ENCODE measurements at places on chromosomes 5 and 9.

DNA sequence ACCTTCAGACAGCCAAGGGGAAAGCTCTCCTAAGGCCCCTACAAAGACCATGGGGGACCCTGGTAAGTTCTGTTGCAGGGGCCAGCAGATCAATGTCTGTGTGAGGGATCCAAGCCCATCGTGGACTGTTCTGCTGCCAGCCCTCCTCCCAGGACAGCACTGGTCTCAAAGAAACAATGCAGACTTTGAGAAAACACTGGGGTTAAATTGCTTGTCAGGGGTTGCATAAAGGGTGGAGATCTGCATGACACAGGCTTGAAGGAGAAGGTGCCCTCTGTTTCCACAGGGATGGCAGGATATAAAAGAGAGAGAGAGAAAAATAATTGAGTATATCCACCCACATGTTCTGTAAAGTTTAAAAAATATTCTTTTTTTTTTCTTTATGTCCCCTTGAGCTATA, 157.6 kb upstream of the TBC1D2 start:
- no peak for DNase-seq

DNA sequence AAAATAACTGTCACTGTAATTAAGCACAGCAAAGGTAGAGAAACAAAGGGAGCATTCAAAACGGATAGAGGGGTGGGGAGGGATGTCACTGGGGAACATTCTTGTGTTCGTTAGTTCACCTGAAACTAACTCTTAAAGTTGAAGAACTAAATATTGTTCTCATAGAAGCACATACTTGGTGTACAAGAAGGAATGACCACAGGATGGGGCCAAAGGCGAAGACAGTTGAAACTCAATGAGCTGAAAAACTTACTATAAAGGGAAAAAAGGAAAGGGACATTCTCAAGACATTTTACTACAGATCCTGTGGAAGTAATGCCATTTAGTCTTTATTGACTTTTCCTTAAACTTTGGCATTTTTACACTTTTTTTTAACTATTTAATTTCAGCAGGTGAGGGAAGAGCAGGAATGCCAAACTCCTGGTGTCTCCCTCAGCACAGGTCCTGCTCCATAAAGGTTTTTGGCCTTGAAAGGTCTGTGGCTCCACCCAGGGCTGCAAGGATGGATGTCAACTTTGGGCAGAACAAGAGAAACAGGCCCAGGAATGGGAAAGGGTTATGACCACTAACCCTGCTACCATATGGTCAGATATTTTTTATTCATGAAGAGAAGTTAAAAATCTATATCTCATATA, 197.6 kb upstream of the RASA1 start:
- peak; percentile 1 for DNase-seq

DNA sequence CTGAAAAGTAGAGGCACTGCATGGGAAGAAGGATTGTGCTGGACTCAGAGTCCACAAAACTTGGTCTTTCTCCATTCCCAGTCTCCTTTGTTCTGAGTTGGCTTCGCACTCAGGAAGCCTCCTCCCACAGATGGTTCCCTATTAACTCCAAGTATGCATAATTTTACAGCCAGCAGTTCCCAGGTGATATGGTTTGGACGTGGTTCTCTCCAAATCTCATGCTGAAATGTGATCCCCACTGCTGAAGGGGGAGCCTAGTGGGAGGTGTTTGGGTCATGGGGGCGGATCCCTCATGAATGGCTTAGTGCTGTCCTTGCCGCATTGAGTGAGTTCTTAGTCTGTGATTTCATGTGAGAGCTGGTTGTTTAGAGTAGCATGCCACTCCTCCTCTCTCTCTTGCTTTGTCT, 86.6 kb downstream of the FEM1C start:
- DNase-seq: peak; percentile 9

- no peak for DNase-seq
These were observed 8.9 kb downstream of the SPINK14 start for GRCh38 chr5:148177207-148177606.

DNA sequence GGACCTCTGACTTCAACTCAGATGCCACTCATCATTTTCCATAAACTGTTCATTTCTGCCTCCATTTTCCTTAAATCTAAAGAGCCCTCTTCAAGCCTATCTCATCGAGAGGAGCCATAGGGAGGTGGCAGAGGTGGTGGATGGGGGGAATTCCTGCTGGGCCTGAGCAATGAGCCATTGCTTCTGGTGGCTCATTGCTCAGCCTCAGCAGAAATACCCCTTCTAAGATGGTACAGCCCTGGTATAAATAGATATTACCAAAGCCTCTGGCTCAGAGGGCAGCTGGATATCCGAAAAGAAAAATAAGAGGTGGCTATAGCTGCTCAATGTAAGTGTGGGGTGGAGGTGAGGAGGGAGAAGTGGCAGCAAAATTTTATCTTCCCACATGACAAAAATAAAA, 313.5 kb downstream of the CAAP1 start:
- no peak for DNase-seq

- DNase-seq: no peak
These were observed 11.3 kb upstream of the ANKH start for GRCh38 chr5:14882658-14883580.

- DNase-seq: no peak
These were observed 13.6 kb upstream of the ARHGAP26 start for GRCh38 chr5:142756576-142756975.

GRCh38 chr5:149863176-149863575, 81.4 kb downstream of the PDE6A start:
- DNase-seq: no peak

- no peak for DNase-seq
These were observed 141.9 kb downstream of the PBX3 start for GRCh38 chr9:125889112-125889475.
